ENCODE measurements at places on chromosomes 6 and 20.

- DNase-seq = no peak
Observed at GRCh38 chr6:159090530-159091480, 46.0 kb upstream of the TAGAP start.

DNA sequence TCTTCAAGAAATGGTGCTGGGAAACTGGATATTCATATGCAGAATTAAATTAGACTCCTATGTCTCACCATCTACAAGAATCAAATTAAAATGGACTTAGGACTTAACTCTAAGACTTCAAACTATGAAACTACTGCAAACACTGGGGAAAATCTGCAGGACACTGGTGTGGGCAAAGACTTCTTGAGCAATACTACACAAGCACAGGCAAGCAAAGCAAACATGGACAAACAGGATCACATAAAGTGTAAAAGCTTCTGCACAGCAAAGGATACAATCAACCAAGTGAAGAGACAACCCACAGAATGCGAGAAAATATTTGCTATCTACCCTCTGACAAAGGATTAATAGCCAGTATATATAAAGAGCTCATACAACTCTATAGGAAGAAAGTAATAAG is 1161.1 kb upstream of the CITED2 start:
- DNase-seq = no peak

- DNase-seq = no peak
Observed at GRCh38 chr6:127586372-127586771, 9.4 kb downstream of the C6orf58 start.

- DNase-seq = no peak
Observed at GRCh38 chr6:168167431-168168315, 88.7 kb upstream of the FRMD1 start.

- DNase-seq = no peak
Observed at GRCh38 chr6:166511316-166511715, 75.2 kb downstream of the RAMACL start.

- DNase-seq = no peak
Observed at GRCh38 chr6:35026434-35027222, 114.5 kb downstream of the TCP11 start.

DNA sequence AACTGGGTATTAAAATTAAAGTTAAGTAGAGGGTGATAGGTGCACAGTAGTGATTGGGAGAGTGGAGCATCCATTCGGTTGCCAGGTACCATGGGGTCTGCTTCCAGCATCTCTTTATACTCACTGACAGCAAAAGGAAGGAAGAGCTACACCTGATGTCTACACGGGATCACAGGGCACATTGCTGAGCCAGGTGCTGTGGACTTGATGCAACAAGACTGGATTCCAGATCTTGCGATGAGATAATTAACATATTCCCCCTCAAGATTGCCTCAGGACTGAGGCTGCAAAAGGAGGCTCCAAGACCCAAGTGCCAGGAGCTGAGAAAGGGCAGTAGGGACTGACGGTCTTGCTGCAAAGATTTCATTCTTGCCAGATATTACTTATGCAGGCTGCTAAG is 72.6 kb downstream of the PXDC1 start:
- DNase-seq = no peak

DNA sequence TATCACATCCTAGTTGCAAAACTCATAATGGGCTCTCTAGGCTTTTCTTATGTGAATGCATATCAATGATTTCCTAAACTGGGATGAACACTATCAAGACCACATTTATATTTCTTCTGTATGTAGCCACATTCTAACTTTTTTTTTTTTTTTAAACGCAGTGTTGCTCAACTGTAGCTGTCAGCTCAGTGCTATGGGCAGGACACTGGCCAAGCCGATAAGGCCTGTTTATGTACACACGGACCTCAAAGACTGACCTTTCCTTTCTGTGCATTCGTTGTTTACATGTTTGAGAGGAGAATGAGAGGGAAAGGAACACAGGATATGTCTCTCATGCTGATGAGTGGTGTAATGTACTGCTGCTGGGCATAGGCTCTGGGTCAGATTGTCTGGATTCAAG is 75.1 kb upstream of the B3GAT2 start:
- DNase-seq = no peak

DNA sequence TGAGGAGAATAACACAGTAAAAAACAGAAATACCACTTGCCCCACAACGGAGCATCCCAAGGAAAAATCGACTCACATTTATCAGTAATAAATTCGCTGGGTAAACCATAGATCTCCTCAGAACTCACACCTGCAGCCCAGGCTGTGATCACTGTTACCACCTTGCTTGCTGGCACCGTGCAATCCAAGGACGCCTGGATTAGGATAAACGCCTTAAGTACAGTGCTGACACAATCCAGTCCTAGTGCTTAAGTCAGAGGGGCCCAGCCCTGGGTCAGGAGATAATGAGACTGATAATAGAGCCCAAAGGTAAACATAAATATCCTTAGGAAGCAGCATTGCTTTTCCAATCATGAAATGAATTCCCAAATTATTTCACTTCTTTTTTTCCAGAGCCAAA is 62.5 kb downstream of the EPB41L2 start:
- DNase-seq = no peak

GRCh38 chr20:33119725-33120720 is 40.6 kb downstream of the BPIFB4 start:
- no peak for DNase-seq

GRCh38 chr20:63112491-63113219 is 103.3 kb downstream of the YTHDF1 start:
- DNase-seq = no peak

DNA sequence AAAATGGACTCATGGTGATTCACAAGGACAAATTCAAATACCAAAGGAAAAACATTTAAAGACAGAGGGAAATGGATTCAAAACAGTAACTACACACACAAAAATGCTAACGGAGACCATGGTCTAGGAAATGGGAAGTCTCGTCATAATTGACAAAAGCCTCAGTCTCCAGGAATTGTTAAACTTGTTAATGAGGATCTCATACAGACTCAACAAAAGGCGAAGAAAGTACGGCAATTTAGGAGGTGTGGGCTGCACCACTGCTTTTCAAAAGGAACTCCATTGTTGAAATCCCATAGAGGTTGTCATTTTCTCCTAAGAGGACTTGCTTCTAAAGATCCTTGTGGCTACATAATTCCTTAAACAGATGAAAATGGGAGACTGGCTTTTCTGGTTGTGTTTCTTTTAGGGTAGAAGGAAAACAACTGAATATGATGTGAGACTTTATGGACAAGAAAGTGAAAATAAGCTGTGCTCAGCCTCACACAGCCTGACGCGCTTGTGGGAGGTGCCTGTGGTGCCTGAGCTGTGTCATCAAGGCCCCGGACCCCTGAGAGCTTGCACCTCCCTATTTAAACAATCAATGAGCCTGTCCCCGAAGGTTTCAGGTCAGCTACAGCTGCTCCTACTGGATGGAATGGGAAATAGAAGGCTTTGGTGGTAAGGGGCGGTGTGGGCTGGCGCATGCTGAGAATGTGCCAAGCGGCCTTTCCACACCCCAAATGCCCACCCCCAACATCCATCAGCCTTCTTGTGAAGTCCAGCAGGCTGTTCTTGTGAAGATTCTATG is 2.5 kb upstream of the CLDN20 start:
- DNase-seq = no peak

GRCh38 chr6:5860849-5861248 is 145.9 kb downstream of the NRN1 start:
- no peak for DNase-seq

DNA sequence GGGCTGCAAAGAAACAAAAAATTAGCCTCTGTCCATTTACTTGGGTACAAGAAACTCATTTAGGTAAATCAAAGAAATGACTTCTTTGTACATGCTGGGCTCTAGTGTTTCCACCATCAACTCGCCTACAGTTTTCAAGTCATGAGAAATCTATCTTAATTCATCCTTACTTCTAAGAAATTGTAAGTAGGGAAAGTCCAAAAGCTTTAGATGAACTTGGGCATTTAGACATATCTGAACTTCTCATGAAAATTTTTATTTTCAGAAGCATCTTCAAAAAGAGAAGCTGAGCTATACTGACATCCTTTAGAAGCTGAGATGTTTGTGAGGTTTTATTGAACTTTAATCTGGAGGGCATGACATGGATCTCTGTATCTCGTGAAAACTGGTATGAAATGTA is 117.3 kb downstream of the MYB start:
- DNase-seq = no peak

GRCh38 chr20:36109251-36109947 is 45.1 kb upstream of the EPB41L1 start:
- no peak for DNase-seq

DNA sequence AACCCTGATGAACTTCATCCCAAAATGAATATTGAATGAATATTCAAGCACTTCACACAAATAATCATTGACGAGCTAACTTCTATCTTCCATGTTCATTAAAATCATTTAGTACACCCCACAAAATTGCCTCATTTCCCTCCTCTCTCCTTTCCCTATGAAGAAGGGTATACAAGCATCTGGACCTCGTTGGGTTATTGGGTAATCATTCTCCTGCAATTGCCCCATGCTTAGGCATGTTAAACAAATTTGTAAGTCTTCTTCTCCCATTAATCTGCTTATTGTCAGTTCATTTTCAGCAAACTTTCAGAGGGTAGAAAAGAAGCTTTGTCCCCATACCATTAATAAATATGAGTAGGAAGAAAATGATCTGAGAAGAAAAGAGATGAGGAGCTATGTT is 27.6 kb downstream of the PRKN start:
- no peak for DNase-seq

Data from esophagus squamous epithelium (tissue), 5 donors.